Renal cortical epithelial cell (primary cell): ENCODE measurements at places on chromosomes 2 and 18.

DNA sequence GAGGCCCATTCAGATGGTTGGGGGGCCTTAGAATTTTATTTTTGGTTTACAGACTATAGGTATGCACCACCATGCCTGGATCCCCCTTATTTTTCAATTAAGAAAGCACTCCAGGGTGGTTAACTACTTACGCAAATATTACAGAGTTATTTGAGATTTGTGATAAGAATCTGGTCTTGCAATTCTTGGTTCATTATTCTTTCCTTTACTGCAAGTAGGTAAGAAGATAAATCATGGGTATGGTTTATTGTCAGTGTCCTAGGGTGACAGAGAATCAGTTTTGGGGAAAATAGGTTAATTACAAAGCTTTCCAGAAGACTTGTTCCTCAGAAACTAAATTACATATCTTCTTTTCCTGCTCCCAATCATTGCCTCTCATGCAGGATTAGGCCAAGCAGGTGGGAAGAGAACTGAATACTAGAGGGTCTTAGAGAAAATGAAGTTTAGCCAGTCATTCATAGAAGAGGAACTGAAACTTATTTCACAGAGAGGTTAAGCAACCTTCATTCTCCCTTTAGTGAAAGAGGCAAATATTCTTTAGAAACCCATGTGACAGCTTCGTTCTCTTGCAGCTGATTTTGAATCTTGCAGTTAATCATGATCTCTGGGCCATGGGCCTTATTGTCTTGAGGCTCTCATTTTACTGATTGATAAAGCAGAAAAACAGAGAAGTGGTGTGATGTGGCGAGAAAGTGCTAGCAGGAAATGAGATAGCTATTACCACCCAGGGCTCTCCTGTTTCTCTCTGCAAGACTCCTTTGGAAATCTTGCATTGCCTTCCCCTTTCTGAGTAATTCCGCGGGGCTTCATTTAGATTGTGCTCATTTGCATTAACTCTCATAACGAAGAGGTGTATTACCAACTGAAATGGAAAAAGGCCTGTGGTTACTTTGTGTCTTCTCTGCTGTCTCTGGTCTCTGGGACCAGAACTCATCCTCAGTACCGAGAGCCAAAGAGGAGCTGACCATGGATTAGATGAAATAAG lies 44.8 kb upstream of the ARHGAP25 start:
- no peak for DNase-seq

DNA sequence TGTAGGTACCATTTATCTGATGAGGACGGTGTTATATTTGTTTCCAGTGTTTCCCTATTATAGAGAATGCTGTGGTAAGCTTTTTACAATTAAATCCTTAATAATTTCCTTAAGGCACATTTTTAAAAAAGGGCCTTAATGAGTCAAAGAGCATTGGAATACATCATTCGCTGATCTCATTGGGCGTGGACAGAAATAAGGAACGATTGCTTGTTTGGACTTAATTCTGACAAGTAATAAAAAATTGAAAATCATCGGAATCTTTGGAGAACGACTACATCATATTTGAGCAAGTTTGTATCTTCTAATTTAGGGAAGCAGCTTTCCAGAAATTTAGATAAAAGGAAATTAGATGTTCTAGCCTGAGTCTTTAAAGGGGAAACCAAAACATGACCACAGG lies 11.3 kb downstream of the AGPS start:
- DNase-seq, result no peak

- peak; percentile 74 for DNase-seq
These were observed 299.1 kb downstream of the PAX3 start for GRCh38 chr2:221999717-222000116.

GRCh38 chr2:37886745-37887144 lies 38.3 kb upstream of the RMDN2 start:
- peak; percentile 18 for DNase-seq

DNA sequence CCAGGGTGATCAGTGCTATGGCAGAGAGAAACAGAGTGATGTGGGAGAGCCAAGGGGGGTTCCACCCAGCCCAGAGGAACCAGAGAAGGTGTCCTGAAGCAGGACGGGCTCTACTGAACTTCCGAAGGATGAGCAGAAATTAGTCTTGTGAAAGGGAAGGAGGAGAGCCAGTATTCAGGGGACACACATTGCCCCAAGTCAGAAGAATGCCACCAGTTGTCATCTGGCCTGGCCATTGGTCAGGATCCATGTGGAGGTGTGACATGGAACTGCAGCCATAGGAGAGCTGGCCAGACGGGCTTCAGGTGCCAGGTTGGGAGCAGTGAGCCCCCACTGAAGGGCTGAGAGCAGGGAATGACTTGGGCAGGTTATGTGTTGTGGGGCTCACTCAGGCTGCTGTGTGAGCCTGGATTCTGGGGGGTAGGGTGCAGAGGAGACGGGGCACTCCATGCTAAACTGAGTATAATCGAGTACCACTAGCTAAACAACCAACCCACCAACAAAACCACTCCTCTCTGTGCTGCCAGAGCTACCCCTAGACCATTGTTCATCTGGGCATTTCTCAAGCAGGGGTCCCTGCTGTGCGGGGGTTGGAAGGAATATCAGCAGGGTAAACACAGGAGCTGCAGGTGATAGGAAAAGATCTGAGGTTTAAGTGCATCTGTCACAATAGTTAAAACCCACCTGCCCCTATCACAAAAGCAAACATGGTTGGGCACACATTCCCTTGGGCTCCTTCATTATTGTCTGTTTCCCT lies 25.3 kb downstream of the MARCO start:
- DNase-seq, result no peak

DNA sequence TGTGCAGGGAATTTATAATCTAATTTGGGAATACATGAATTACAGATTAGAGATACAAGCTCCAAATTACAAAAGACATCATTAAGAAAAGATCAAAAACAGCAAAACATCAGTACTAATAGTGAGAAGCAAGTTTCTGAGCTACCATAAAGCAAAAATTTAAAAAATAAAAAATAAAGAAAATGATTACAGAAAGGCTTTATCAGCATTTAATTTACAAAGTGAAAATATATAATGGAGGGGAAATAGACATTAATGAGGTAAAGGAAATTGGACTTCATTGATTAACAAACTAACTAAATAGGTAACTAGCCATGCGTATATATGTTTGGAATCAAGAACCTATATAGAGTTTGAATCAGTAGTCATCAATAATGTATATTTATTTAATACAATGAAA lies 712.9 kb upstream of the DDX18 start:
- no peak for DNase-seq

DNA sequence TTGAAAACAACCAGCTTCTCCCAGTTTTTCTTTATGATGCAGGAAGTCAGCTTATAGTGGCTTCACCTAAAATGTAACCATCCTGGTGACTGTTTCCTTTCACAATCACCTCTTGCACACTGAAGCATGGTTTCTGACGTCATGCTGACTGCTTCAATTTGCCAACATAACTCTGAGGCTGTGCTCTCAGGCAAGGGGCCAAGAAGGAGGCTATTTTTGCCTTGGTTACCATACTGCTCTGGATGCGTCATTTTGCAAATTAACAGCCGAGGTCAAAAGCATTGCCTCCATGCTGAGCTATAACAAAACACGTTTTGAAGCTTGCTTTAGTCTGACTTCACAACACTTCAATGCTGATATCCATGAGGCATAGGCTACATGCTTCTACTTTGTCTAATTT lies 397.8 kb downstream of the METTL4 start:
- DNase-seq, result peak; percentile 82

DNA sequence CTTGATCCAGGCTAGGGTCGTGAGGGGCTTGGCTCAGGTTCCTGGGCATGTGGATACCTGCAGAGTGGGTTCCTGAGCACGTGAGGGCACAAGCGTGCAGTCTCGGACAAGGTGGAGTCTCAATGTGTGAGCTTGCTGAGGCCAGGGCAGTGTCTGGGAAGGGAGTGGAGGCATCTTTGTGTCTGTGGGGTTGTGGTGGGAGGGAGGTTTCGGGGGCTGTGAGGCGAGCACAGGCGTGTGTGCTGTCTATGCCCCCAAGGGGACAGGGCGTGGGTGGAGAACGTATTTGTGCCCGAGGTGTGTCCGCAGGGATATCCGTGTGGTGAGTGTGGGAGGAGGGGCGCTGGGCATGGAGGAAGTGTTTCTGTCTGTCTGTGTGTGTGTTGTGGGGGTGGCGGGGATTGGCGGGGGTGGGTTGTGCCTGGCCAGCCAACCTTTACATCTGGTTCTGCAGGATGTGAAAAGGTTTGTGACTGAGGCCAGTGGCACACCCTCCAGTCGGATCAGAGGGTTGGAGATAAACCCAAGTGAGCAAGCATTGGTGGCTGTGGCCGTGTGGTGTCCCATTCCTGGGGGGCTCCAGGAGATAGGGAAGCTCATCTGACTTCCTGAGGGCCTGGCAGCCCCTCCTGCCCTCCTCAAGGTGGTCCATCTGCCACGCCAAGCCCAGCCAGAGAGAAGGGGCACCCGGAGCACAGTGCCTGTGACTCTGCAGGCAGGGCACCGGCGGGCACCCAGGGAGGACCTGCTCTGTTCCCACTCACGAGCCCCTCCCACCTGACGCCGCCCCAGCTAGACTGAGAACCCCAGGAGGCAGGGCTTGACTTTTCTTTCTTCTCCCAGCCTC lies 57.1 kb downstream of the ZFP36L2 start:
- peak; percentile 71 for DNase-seq
